ENCODE measurements at places on chromosomes 6 and 20. TPM values are rescaled to one million over a fixed set of nuclear protein-coding genes. Genes with fewer than 3 reads are reported as not detected.

ZBTB46 gene
- 4.3 TPM for total RNA-seq

DNA sequence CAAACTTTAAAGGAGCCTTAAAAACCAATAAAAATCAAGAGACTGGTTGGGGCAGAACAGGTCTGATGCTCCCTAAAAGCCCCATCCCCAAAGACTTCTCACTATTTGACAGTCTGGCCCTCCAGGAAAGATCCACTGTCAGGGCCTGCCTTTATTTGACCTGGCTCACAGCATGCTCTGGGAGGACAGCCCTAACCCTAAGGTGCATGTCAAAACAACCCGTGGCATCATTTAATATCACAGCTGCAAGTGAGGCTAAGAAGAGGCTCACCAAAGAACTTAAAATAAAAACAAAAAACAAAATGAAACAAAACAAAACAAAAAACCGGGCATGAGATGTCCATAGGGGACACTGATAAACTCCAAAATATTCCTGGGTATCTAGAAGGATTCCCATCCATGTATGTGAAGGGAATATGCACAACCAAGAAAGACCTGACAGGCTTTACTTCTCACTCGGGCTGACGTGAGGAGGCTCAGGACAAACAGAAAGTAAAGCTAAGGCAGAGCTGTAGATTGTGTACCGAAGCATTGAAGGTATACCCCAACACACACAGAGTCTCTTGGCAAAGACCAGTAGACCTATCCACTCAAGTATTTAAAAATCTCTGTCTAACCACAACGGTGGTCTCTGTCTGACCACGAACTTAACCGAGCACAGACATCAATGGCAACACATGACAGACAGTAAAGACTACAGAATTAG, 57.3 kb downstream of the AHI1 start:
- no peak overlapping the region for H3K4me3 ChIP-seq
- H3K4me1 ChIP-seq, result no peaks in the 10 kb centered on the region
- no peaks in the 10 kb centered on the region for H3K36me3 ChIP-seq
- no peak for DNase-seq
- no peak overlapping the region for H3K27ac ChIP-seq
- no peaks in the 10 kb centered on the region for H3K27me3 ChIP-seq

LAMP5 gene
- total RNA-seq, result not detected

DNA sequence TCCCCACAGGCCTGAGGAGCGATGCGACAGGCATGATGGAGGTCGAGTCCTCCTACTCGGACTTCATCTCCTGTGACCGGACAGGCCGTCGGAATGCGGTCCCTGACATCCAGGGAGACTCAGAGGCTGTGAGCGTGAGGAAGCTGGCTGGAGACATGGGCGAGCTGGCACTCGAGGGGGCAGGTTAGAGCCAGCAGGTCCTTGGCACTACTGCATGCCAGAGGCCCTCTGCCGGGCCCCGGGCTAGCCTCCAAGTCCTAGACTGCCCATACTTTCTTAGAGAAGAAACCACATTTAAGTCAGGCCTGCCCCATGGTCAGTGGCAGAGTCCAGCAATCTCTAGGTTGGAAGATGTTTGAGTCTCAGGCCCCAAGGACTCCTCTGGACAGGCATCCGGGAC, 32.1 kb downstream of the PKIG start:
- DNase-seq, result no peak
- no peak overlapping the region for H3K4me3 ChIP-seq
- H3K27ac ChIP-seq, result no peak overlapping the region
- H3K36me3 ChIP-seq, result peaks cover 2% of the 10 kb centered on the region
- peaks cover 4% of the 10 kb centered on the region for H3K4me1 ChIP-seq
- no peaks in the 10 kb centered on the region for H3K27me3 ChIP-seq

DNA sequence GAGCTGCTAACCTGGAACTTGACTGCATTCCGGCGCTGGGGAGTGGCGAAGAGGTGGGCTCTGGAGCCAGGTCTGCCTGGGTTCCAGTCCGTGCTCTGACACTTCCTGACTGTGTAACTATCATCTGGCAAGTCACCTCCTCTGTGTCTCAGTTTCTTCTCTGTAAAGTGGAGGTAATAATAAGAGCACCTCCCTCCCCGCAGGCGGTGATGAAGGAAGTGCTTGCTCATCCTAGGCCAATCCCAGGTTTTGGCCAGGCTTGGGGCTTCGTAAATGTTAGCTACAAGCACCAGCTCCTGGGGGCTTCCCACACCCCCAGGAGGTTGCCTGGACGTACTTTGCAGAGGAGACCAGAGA, 32.8 kb downstream of the SNAI1 start:
- no peaks in the 10 kb centered on the region for H3K36me3 ChIP-seq
- no peaks in the 10 kb centered on the region for H3K27me3 ChIP-seq
- H3K27ac ChIP-seq, result no peak overlapping the region
- no peak overlapping the region for H3K4me3 ChIP-seq
- no peak for DNase-seq

CEP162 gene
- 9.6 TPM for total RNA-seq

EPB41L1 gene
- total RNA-seq, result 22.8 TPM

RIN2 gene
- total RNA-seq, result 34.0 TPM

VSX1 gene
- total RNA-seq, result not detected

- H3K4me3 ChIP-seq, result no peak overlapping the region
- DNase-seq, result no peak
- no peaks in the 10 kb centered on the region for H3K36me3 ChIP-seq
- no peaks in the 10 kb centered on the region for H3K27me3 ChIP-seq
- H3K27ac ChIP-seq, result no peak overlapping the region
Measured at GRCh38 chr6:146870760-146871159, 272.0 kb downstream of the ADGB start.

GRCh38 chr6:51360287-51360686, 541.6 kb downstream of the TFAP2B start:
- DNase-seq, result no peak
- H3K4me3 ChIP-seq, result no peak overlapping the region
- H3K4me1 ChIP-seq, result no peaks in the 10 kb centered on the region
- H3K36me3 ChIP-seq, result no peaks in the 10 kb centered on the region

Measured in body of pancreas (tissue), 4 donors.